ENCODE measurements at places on chromosomes 1 and 21.

GRCh38 chr1:157199421-157199755 lies 61.2 kb upstream of the ETV3 start:
- DNase-seq, result no peak

GRCh38 chr1:96116731-96117130 lies 604.9 kb upstream of the PTBP2 start:
- no peak for DNase-seq

DNA sequence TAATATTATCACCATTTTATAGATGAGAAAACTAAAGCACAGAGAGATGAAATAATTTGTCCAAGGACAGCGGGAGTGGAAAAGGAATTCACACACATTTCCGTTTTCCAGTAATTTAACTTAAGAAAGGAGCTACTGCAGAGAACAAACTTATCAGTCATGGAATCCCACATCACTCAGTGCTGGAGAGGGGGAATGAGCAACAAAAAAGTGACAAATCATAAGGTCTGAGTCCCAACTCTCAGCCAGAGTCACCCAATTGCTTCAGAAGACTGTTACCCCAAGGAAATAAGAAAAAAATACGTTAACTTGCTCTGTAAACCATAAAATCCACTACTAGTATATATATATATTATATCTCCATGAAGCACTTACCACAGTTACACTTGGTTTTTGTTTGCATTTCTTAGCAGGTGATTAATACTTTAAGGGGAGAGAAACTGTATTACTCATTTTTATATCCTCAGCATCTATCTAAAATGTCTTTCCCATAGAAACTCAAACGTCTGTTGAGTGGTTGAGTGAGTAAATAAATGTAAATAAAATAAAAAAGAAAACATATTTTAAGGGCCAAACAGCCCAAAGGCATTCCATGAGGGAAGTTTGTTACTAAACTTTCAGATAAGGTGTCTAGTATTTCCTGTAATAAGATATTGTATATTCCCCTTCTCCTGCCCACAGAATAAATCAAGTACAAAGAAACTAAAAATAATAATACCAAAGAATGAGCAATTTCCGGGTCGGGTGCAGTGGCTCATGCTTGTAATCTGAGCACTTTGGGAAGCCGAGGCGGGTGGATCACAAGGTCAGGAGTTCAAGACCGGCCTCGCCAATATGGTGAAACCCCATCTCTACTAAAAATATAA lies 76.8 kb downstream of the SLC45A1 start:
- peak; percentile 57 for DNase-seq

GRCh38 chr21:36126208-36126565 lies 8.7 kb upstream of the CBR3 start:
- no peak for DNase-seq

GRCh38 chr1:221724931-221725605 lies 16.8 kb downstream of the DUSP10 start:
- no peak for DNase-seq

DNA sequence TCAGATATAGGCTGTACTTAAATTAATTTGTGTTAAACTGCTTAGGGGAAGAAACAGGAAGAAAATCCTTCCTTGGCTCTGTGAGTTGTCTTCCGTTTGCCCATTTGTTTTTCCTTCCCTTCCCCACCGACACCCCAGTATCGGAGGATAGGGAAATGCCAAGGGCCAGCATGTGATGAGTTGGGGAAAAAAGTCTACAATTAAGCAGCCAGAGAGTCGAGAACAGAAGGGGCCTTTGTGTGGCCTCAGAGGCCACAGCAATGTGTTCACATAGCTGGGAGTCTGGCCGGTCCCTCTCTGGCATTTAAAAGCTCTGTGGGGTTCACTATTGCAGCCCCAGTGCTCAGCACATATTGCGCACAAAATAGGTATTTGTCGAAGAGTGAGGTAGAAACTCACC lies 489.3 kb downstream of the MATN1 start:
- no peak for DNase-seq

GRCh38 chr1:62196086-62196690 lies 1.5 kb downstream of the L1TD1 start:
- no peak for DNase-seq

GRCh38 chr1:201939148-201939547 lies 7.2 kb downstream of the LMOD1 start:
- DNase-seq, result no peak

DNA sequence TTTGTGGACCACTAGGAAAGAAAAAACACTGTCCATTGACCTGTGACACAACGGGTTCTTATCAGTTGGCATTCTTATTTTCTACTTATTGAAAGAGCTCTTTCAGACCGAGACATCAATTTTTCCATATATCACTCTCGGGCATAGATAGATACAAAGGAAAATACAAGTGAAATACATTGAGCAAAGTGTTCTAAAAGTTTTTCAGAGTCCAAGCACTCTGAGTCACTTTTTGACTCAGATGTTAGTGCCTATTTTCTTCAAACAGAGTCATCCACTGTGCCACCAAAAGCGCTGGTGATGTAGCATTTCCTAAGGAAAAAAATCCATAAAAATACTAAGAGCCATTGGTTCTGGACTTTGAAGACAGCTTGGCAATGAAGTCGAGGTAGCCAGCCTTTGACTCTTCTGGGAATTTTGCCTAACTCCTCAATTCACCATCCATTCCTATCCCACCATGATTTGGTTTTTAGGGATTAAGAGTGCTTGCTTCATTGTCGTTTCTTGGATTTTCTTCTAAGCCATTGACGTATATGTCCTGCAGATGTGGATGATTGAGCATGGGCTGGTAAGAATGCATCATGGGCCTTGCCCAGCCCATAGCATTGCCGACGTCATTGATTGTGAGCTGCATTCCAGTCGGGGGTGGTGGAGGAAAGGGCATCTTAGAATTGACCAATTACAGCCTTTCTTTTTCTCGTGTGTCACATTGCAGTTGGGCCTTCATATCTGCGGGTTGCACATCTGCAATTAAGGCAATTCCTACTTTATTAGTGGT lies 10.6 kb downstream of the GALNT2 start:
- no peak for DNase-seq

DNA sequence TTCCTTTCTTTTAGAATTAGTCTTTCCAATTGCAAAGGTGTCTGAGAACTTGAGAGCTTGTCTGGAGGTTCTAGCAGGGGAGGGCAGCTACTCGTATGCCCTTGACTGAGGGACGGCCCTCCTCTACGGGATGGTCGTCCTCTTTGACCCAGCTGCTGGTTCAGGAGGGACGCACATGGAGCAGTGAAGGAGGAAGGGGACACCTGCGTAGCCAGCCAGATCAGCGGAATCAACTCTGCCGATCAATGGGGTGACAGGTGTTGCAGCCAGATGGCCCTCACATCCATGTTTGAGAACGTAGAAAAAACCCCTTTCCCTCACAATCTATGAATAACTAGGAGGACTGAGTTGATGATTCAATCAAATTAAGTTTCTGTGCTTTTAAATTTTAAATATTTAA lies 15.7 kb upstream of the A3GALT2 start:
- DNase-seq, result no peak

DNA sequence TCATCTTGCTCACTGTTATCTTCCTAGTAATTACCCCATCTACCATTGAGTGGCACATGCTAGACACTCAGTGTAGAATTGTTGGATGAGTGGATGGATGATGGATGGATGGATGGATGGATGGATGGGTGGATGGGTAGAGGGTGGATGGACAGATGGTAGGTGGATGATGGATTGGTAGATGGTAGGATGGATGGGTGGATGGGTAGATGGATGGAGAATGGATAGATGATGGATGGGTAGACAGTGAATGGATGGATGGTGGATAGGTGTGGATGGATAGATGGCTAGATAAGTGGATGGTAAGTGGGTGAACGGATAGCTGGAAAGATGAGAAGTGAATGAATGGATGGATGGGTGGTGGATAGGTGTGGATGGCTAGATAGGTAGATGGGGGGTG lies 165.3 kb upstream of the KLHDC7A start:
- DNase-seq, result no peak

- no peak for DNase-seq
These were observed 17.0 kb downstream of the C1orf159 start for GRCh38 chr1:1098681-1099421.

- DNase-seq, result no peak
These were observed 39.6 kb downstream of the KCTD3 start for GRCh38 chr1:215606564-215607168.
